ENCODE measurements at places on chromosomes 2 and 18.
A peak's percentile ranks its signal among the peaks of the same experiment; 100 is the strongest.

- no peak for DNase-seq
Observed at GRCh38 chr2:78992451-78992806, 33.1 kb upstream of the REG3G start.

GRCh38 chr18:8673256-8674209 is 31.8 kb upstream of the MTCL1 start:
- no peak for DNase-seq

- no peak for DNase-seq
Observed at GRCh38 chr2:36717603-36718266, 21.2 kb downstream of the VIT start.

DNA sequence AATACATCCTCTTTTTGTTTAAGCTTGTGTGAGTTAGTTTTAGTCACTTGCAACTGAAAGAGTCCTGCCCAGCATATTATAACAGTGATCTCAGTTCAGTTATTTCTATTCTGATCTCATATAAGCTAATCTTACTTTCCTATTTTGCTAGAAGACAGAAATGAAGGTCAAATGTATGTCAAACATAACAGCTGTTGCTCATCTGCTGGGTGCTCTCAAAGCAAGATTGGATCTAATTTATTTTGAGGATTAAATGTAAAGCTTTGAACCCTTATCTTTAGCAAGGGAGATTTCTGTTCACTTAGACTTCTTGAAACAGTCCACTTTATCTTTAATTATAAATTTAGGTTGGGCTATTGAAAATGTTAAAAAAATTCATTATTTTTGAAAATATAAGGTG is 31.2 kb downstream of the CRYGD start:
- no peak for DNase-seq

GRCh38 chr2:190592831-190593230 is 56.1 kb upstream of the NAB1 start:
- DNase-seq: no peak

- DNase-seq: no peak
Observed at GRCh38 chr2:216774180-216774579, 78.8 kb upstream of the IGFBP5 start.

- DNase-seq: no peak
Observed at GRCh38 chr2:191790737-191791136, 56.2 kb downstream of the CAVIN2 start.

DNA sequence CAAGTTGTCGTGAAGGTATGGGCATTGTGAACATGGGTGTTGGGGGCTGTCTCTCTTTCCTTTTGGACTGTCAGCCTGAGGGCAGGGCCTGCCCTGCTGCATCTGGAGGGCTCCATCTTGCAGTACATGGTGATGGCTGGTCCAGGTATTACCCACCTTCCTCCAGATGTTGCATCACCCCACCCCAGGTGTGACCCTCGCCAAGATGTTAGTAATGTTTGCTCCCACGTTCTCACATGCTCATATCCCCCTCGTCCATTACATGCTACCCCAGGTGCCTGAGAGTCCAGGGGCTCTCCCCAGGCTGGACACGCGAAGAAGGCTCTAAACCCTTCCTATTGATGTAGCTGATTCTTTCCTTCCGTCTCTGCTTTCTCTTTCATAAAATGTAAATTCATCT is 13.9 kb downstream of the ZAP70 start:
- DNase-seq: no peak

DNA sequence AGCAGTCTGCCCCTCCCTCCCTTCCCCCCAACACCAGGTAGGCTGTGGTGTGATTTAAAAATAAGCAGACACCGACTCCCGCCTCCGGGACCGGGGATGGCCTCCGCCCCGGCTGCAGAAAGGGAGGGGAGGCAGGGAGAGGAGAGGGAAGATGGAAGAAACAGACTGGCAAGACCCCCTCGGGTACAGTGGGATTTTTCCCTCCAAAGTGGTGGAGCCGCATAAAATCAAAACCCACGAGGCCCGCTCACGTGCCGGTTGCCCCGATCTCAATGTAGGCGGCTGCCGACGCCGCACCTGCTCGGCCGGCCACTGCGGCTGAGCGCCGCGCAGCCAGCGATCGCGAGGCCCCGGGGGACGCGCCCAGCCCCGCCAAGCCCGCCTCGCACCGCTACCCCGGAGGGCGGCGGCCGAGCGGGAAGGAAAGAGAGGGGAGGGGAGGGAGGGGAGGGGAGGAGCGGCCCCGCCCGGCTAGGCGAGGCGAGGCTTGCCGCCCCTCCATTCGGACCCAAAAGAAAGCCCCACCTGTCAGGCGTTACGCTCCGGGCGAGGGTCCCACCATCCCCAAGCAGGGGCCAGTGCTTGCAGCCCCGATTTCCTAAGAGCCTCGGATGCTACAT is 811 bp downstream of the ADD2 start:
- DNase-seq: no peak

GRCh38 chr2:233847248-233847898 is 7.0 kb downstream of the HJURP start:
- DNase-seq: no peak

- no peak for DNase-seq
Observed at GRCh38 chr2:50712569-50712968, 319.4 kb downstream of the NRXN1 start.

DNA sequence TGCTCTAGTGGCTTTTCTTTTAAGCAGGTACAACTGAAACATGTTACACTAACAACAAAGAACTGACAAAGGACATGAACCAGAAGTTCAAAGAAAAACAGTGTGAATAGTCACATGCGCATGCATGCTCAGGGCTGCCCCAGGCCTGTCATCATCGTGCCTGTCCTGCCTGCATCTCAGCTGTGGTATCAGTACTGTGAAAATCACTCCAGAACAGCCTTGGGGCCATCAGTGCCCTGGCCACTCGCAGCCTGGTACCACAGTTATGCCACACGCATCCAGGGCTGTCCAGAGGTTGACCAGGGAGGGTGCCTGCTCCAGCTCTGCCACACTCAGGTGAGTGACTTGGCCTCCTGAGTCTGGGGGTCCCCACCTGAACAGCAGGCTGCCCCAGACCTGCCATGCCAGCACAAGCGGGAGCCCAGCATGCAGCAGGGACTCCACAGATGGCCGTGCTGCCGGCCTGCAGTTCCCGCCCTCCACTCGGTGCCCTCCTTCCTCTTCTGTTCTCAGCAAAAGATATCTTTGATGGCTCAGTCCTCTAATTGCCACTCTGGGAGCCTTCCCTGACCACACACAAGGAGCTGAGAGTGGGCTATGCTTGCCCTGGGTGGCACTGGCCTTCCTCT is 12.3 kb downstream of the LIMS2 start:
- DNase-seq: no peak

DNA sequence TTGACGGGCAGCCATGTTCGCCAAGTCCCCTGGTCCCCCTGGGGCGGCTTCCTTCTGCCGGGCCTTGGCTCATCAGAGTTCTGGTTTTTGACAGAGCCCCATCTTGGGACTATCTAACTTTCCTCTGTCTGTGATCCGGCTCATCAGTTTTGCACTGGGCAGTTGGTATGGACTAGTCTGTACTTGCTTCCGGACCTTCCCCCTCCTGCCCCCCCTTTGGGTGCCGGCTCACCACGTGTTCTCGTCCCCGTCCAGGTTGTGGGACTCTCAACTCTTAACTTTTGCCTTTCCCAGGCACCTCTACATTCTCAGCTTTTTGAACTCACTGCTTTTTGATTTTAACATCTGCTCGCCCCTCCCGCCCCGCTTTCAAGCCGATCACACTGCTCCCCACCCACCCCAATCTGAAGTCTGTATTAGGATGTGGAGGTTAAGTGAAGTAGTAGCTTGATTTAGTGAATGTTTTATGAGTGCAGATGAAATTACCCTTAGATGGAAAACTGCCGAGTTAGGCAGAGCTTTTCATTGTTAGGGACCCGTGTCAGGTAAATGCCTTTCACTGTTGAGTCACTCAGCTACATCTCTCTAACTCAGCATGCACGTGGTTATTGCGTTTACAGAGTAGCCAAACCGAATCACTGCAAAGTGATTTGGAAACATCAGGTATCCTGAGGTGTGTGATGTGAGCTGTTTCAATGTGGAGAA is 874 bp downstream of the WDR43 start:
- peak; percentile 18 for DNase-seq

- no peak for DNase-seq
Observed at GRCh38 chr2:152577579-152577978, 139.7 kb downstream of the PRPF40A start.

DNA sequence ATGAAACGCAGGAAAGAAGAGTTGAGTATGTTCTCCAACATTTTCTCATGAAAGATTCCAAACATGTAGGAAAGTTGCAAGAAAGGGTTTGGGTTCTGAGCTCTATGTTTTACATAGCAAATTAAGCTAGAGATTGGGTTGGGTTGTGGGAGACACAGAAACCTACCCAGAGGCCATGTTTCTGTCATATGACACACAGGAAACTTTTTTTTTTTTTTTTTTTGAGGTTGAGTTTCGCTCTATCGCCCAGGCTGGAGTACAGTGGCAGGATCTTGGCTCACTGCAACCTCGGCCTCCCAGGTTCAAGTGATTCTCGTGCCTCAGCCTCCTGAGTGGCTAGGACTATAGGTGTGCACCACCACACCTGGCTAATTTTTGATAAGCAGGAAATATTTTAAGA is 57.6 kb downstream of the DOCK10 start:
- DNase-seq: no peak

- no peak for DNase-seq
Observed at GRCh38 chr2:217617616-217618022, 385.2 kb downstream of the TNS1 start.

DNA sequence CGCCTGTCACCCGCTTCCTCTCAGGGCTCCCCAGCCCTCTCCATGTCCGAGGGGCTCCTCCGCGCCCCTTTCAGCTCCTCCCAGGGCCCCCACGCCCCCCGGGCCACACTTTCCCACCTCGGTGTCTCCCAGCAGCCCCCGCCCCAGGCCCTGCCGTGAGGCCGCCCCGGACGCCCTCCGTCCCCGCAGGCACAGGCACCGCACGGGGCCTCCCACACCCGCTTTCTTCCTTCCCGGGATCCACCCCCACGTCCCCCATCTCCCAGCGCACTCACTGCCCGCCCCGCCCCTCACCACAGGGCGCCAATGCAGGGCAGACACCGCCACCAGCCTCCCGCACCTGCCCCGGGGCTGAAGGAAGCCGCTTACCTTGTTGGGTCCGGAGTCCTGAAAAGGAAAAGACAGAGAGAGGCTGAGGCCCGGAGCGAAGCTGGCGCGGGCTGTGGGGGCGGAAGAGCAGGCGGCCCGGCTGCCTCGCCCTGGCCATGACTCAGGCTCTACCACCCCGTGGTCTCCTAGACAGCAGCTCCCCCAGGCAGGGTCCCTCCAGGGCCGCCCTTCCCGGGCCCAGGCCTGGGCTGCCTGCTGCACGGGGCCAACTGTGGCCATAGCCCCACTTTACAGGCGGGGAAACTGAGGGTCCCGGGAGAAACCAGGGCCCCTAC is 37.7 kb downstream of the KIF1A start:
- DNase-seq: no peak

DNA sequence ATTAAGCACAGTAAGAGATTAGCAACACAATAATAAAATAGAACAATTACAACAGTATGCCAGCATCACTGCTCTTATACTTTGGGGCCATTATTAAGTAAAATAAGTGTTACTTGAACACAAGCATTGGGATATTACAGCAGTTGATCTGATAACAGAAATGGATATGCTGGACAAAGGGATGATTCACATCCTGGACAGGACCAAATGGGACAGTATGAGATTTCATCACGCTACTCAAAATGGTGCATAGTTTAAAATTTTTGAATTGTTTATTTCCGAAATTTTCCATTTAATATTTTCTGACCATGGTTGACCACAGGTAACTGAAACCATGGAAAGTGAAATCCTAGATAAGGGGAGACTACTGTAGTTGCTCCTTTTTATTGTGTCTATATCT is 138.2 kb downstream of the UBR3 start:
- DNase-seq: no peak

GRCh38 chr2:5826979-5827655 is 134.9 kb downstream of the SOX11 start:
- no peak for DNase-seq

GRCh38 chr2:84492571-84492970 is 23.7 kb upstream of the DNAH6 start:
- no peak for DNase-seq

- DNase-seq: no peak
Observed at GRCh38 chr2:149894760-149895159, 307.2 kb upstream of the MMADHC start.

GRCh38 chr2:108835040-108835439 is 48.5 kb downstream of the CCDC138 start:
- DNase-seq: no peak

DNA sequence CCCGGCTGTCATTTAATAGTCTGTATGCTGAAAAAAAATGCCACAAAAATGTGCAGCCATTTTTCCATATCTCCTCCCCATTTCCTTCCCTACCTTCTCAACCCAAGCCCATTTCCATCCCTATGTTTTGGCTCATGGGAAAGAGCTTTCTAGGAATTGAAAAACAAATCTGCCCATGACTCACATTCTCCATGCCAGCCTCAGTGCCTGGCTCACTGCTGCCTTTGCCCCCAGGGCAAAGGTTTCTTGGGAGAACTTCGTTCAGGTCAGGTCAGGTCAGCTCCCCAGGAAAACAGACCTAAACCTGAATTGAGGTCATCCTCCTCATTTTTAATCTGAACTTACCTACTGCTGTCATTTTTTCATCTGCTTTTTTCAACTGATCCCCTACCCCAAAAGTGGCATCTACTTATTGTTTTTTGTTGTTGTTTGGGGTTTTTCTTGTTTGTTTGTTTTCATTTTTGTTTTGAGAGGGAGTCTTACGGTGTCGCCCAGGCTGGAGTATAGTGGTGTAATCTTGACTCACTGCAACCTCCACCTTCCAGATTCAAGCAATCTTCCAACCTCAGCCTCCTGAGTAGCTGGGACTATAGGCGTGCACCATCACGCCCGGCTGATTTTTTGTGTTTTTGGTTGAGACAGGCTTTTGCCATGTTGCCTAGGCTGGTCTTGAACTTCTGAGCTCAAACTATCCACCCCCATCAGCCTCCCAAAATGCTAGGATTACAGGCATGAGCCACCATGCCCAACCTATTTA is 66.7 kb downstream of the FECH start:
- no peak for DNase-seq

DNA sequence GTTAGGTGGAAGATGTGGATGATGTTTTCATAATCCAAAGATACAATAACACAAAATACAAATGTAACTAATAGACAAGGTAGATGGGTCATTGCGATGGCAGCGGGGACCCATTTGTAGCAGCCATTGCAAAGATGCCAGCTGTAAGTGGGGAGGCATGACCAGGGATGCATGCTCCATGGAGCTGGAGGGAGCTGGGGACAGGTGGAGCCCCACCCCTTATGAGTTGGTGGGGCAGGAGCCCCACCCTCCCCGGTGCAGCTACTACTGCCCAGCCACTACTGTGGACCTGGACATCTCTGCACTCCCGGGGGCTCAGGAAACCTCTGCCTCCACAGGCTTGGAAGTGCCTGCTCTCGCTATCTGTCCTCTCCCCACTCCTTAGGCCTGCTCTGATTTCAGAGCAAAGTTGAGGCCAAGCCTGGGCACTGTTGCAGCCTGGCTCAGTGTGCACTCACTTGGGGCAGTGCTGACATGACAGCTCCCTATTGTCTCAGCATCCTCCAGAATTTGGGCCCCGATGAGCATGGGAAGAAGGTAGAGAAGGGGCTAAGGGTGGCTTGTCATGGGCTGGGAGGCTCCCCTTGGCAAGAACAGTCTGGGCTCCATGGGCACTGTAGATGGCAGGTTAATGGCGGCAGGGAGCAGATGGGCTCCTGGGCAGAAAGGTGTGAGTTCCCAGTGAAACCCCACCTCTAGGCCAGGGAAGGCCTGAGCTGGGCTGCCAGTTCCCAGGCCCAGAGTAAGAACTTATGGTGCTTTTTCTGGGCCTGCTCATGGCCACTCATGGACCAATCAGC is 81.1 kb downstream of the ZNF804A start:
- DNase-seq: no peak

Measured in effector memory CD8-positive, alpha-beta T cell (primary cell).